ENCODE measurements at places on chromosomes 7 and 10.
A peak's percentile ranks its signal among the peaks of the same experiment; 100 is the strongest.

- no peak for DNase-seq
These were observed 18.4 kb downstream of the TSPAN14 start for GRCh38 chr10:80472234-80473095.

GRCh38 chr7:116529250-116529649, 4.4 kb downstream of the CAV1 start:
- DNase-seq = no peak

DNA sequence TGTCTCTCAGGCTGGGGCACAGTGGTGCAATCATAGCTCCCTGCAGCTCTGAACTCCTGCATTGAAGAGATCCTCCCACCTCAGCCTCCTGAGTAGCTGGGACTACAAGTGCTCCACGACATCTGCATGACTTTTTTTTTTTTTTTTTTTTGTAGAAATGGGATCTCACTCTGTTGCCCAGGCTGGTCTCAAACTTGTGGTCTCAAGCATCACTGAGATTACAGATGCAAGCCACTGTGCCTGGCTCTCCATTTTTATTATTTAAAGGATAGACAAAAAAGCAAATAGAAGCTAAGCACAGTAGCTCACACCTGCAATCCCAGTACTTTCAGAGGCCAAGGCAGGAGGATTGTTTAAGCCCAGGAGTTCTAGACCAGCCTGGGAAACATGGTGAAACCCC, 13.0 kb upstream of the KCTD7 start:
- no peak for DNase-seq

GRCh38 chr10:78301891-78302738, 268.5 kb downstream of the RPS24 start:
- DNase-seq = no peak

- DNase-seq = no peak
These were observed 29.7 kb upstream of the GSDME start for GRCh38 chr7:24786941-24787340.

GRCh38 chr10:86105181-86105580, 261.4 kb downstream of the GRID1 start:
- DNase-seq = no peak

- DNase-seq = no peak
These were observed 7.2 kb upstream of the LAMTOR4 start for GRCh38 chr7:100141555-100141949.

GRCh38 chr10:116444527-116445142, 17.0 kb downstream of the PNLIPRP3 start:
- peak; percentile 31 for DNase-seq

- no peak for DNase-seq
These were observed 109.4 kb downstream of the ELFN1 start for GRCh38 chr7:1779445-1779844.

DNA sequence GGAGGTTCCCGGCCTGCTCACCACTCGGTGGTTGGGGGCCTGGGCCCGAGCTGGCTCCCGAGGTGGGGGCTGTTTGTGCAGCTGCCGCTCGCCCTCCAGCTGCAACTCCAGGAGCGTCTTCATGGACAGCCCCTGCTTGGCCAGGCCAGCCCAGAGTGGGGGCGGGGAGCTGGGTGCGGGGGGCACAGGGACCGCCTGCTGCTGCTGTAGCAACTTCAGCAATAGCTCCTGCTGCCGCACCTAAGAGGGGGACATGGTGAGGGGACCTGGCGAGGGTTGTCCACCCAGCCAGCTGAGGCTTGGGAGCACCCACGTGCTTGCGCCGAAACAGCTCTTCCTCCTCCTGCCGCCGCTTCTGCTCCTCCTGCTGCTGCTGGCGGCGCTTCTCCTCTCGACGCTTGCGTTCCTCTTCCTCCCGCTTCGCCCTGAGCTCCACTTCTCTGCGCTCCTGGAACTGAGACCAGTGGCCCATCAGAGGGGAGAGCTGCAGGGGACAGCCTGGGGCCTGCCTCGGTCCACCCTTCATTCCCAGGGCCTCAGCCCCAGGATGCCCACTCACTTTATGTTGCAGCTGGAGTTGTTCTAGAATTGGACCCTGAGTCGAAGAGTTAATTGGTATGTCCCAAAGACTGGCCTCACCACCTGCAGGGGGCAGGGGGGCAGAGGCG, 9.6 kb downstream of the GNB2 start:
- no peak for DNase-seq

DNA sequence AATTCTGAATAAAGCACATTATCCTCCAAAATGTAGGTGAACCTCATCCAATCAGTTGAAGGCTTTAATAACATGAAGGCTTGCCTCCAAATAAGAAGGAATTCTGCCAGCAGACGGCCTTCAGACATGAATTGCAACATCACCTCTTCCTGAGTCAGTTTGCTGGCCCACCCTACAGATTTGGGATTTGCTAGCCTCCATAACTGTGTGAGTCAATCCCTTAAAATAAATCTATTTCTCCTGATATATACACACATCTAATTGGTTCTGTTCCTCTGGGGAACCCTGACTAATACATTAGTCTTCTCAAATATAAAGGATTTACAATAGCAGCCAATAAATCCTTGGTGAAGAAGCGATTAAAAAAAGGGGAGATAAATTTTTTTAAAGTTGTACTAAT, 34.8 kb upstream of the OSBPL3 start:
- DNase-seq = no peak

- DNase-seq = no peak
These were observed 20.8 kb downstream of the VSIR start for GRCh38 chr10:71752391-71753090.

GRCh38 chr10:125260260-125260659, 99.9 kb upstream of the CTBP2 start:
- DNase-seq = no peak

DNA sequence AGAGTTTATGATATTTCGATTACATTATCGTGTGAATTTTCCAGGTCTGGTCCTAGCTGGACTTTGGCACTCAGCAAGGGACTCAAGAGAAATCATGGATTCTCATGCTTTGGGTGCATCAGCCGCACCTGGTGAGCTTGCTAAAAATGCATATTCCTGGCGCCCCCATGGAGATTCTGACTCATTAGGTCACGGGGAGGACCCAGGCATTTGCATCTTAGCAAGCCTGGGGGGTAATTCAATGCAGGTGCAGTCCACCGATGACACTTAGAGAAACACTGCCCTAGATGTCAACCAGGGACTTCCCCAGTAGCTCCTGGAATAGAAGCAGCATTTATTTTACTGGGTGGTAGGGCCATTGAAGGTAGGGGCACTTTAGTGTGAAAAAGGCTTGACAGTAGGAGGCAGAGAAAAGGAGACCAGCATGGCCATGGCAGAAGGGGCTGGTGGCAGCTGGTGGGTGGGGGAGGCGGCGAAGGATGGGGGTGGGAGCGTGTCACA, 29.9 kb upstream of the PDCD4 start:
- no peak for DNase-seq

GRCh38 chr10:35561715-35562114, 43.4 kb upstream of the GJD4 start:
- DNase-seq = no peak

DNA sequence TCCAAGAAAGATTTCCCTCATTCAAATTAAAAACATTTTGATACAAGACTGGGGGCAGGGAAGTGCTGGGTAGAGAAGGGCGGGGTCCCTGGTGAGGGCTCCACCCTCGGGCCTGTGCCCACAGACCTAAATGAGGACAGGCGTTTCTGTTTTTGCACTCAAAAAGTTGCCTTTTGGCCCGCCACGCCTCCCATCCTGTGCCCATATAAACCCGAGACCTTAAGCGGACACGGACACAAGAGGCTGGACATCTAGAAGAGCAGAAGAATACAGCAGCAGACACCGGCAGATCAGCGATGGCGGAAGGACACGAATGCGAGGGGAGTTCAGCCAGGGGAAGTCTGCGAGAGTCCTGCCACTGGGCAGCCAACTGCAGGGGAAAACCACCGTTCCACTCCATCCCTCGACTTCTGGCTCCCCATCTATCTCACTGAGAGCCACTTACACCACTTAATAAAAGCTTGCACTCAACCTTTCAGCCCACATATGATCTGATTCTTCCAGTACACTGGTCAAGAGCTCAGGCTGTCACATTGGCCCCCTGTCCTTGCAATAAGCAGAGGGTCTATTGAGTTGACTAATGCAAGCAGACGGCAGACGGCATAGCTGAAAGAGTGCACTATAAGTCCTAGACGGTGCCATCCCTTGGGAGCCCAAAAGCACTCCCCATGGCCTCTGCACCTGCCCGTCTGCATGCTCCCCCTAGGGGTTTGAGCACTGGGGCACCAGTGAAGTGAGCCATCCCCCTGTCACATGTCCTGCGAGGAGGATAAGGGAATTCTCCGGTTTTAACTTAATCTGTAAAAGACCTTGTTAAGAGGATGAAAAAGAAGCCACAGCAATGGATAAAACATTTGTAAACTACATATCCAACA, 181.8 kb upstream of the PRSS1 start:
- no peak for DNase-seq

- DNase-seq = no peak
These were observed 6.4 kb upstream of the ANKRD1 start for GRCh38 chr10:90927293-90927692.

- no peak for DNase-seq
These were observed 53.3 kb downstream of the FHIP2A start for GRCh38 chr10:114874827-114875411.

GRCh38 chr7:25754333-25754732, 397.7 kb upstream of the NFE2L3 start:
- no peak for DNase-seq

GRCh38 chr10:115941361-115941771, 331.6 kb downstream of the GFRA1 start:
- DNase-seq = no peak

GRCh38 chr7:29510028-29510427, 53.6 kb upstream of the PRR15 start:
- DNase-seq = no peak

GRCh38 chr10:44323838-44324237, 61.1 kb downstream of the CXCL12 start:
- DNase-seq = no peak

DNA sequence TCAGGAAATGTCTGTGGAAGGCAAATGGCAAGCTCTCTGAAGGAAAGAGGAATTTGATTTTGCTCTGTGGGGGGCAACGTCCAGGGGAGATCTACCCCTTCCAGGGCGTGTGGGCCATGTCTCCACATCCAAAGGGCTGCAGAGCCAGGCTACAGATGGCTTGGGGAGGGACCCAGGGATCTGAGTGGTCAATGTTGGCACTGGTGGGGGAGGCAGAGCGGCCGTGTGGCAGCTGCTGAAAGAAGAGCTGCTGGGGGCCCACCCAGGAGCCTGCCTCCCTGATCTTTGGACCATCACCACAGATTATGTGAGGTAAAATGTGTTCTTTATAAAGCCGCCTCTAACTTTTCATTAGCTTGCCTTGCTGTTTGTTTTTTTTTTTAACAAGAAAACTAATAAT, 144.1 kb downstream of the HERPUD2 start:
- no peak for DNase-seq

Measured in hematopoietic multipotent progenitor cell treated with erythropoietin and hydrocortisone succinate and interleukin-3 and kit ligand, for 15 days (in vitro differentiated cells).